ENCODE measurements at places on chromosomes 7 and 10.

GRCh38 chr10:116926426-116926825 is 77.1 kb downstream of the ENO4 start:
- DNase-seq, result no peak

- DNase-seq, result no peak
Observed at GRCh38 chr10:47458466-47459154, 25.3 kb downstream of the ANXA8 start.

DNA sequence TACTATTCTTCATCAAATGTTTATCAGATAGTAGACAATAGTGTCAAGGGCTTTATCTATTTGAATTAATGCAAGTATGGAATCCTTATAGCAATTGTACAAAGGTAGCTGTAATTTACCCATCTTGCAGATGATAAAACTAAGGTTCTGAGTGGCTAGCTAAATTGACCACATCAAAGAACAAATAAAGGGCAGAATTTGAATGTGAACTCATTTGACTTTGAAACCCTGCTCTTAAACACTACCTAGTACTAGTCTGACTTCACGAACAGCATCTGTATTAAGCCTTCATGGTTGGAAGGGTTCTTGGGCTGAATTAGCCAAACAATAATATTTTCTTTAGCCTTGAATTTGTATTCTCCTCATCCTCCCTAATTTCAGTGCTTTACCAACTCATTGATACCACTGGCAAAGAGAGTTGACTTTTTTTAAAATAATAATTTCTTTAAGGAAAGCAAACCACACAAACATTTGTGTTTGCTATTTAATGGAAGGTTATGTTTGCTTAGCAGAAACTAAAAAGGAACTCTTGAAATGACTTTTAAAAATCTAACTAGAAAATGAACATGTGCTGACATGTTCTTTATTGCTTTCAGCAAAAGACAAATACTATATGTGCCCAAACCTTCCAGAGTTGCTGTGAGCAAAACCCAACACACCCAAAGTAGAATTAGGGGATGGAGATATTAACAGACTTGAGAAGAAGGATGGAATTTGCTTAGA is 322.6 kb downstream of the RNLS start:
- DNase-seq, result no peak

DNA sequence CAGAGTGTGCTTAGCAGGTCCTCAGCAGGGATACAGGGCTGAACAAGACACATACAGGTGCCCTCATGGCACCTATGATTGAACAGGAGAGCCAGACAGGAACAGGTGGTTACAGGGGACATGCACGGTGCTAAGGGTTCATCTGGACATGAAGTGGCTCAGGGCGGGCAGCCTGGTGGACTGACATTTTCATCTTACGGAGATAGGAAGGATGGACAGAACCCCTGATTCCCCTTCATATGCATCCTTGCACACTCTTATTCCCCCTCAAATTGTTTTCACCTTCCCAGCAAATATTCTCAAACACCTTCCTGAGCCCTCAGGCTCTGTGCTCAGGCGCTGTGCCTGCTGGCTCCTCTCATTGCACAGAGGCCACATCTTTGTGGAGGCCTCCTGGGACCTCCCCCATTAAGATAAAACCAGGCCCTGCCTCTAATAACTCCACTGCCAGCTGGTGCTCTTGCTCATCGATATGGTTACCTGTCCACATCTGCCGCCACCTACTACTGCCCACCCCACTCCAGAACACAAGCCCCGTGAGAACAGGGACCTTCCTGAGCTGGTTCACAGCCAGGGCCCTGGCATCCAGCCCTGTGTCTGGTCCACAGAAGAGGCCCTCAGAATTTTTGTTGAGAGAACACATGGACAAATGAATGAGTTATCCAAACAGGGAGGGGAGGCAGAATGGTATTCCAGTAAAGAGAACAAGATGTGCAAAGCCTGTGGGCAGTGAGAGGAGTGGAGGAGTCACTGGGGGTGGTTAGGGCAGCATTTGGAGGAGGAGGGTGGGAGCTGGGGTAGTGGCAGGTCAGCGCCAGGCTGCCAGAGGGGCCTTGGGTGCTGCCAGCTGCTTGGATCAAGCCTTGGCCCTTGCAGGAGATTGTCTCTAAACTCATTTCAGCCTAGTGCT is 68.9 kb upstream of the AQP1 start:
- DNase-seq, result no peak
